T-cell (primary cell): ENCODE measurements at places on chromosomes 16 and 17.
A peak's percentile ranks its signal among the peaks of the same experiment; 100 is the strongest.

GRCh38 chr16:62638324-62638911 lies 602.2 kb upstream of the CDH8 start:
- H3K4me3 ChIP-seq: no peak overlapping the region
- no peak for DNase-seq
- H3K4me1 ChIP-seq: no peaks in the 10 kb centered on the region

DNA sequence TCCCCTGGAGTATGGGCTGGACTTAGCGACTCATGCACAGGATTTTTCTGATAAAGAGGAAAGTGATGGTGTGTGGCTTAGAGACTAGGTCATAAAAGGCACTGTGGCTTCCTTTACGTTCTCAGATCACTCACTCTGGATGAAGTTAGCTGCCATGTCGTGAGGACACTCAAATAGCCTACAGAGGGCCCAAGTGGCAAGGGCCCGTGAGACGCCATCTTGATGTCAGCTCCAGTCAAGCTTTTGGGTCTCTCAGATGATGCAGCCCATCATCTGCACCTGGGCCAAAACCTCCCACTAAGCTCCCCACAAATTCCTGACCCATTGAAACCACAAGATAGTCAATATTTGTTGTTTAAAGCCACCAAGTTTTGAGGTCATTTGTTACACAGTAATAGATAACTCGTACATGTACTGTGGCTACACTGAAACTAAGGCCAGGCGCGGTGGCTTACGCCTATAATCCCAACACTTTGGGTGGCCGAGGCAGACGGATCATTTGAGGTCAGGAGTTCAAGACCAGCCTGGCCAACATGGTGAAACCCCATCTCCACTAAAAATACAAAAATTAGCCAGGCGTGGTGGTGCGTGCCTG lies 14.7 kb downstream of the ST6GALNAC2 start:
- H3K27ac ChIP-seq: no peak overlapping the region
- DNase-seq: no peak
- no peak overlapping the region for H3K4me3 ChIP-seq

DNA sequence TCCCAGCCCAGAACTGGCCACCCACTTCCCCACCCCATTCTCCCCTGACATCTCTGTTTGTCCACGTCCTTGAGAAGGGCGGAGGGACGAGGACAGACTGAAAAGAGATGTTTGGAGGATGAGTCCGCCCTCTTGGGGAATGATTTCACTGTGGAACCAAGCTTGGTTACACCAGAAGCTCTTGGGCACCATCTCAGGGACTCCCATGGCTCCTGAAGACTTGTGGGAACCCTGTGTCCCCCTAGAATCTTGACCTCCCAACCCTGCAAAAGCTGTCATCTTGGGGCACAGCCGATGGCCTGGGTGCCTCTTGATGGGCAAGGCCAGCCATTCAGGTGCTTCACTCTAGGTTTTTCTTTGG lies 25.9 kb upstream of the LITAF start:
- no peak for DNase-seq
- no peaks in the 10 kb centered on the region for H3K36me3 ChIP-seq
- no peak overlapping the region for H3K4me3 ChIP-seq
- H3K27me3 ChIP-seq: no peaks in the 10 kb centered on the region
- H3K27ac ChIP-seq: no peak overlapping the region

- DNase-seq: no peak
- no peaks in the 10 kb centered on the region for H3K4me1 ChIP-seq
- H3K4me3 ChIP-seq: no peak overlapping the region
- H3K36me3 ChIP-seq: no peaks in the 10 kb centered on the region
- no peak overlapping the region for H3K27ac ChIP-seq
- H3K27me3 ChIP-seq: no peaks in the 10 kb centered on the region
Observed at GRCh38 chr16:71630808-71631207, 4.8 kb downstream of the MARVELD3 start.

DNA sequence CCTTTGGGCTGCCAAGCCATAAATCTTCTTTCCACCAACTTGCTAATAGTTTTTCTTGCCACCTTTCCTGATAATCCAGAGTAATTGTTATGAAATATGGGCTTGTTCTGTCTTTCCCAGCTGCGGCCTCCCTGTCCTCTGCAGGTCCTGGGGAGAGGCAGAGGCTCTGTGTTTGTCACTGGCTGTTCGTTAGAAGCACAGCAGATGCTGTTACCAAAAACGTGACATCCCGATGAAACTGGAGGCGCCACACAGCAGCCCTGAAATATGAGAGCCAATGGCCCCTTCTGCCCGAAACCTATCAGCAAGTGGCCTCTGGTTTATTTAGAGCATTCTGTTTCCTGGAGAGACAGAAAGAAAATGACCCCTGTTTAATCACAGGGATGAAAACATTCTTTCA lies 115.1 kb upstream of the ANKFN1 start:
- H3K27ac ChIP-seq: no peak overlapping the region
- H3K4me3 ChIP-seq: no peak overlapping the region
- no peaks in the 10 kb centered on the region for H3K36me3 ChIP-seq
- no peak for DNase-seq
- no peaks in the 10 kb centered on the region for H3K27me3 ChIP-seq

- H3K4me1 ChIP-seq: no peaks in the 10 kb centered on the region
- DNase-seq: no peak
- peaks cover 4% of the 10 kb centered on the region for H3K27me3 ChIP-seq
- H3K27ac ChIP-seq: no peak overlapping the region
- no peak overlapping the region for H3K4me3 ChIP-seq
Observed at GRCh38 chr17:80024206-80024972, 11.3 kb downstream of the TBC1D16 start.

GRCh38 chr17:57983446-57983845 lies 4.6 kb downstream of the VEZF1 start:
- no peak overlapping the region for H3K4me3 ChIP-seq
- no peak for DNase-seq
- H3K4me1 ChIP-seq: peaks cover 28% of the 10 kb centered on the region
- no peaks in the 10 kb centered on the region for H3K27me3 ChIP-seq
- H3K27ac ChIP-seq: no peak overlapping the region
- H3K36me3 ChIP-seq: peaks cover 5% of the 10 kb centered on the region

DNA sequence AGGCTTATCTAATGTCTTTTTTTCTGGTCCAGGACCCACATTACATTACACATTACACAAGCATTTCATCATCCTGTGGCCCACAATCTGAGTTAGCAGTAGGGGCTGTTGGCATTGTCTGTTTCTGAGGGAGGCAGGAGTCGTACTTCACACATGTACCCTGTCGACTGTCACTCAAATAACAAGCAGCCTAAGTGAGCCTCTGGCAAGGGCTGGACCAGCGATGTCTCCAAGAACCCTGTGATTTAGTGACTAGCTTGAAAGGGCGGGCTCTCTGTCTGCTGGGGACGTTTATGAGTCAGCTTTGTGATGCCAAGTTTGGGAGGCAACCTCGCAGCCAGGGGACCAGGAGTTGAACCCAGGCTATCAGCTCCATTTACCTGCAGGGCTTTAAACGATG lies 251.4 kb downstream of the HS3ST3B1 start:
- no peak for DNase-seq
- H3K36me3 ChIP-seq: no peaks in the 10 kb centered on the region
- H3K27ac ChIP-seq: no peak overlapping the region
- H3K4me1 ChIP-seq: no peaks in the 10 kb centered on the region
- H3K27me3 ChIP-seq: peaks cover 6% of the 10 kb centered on the region

DNA sequence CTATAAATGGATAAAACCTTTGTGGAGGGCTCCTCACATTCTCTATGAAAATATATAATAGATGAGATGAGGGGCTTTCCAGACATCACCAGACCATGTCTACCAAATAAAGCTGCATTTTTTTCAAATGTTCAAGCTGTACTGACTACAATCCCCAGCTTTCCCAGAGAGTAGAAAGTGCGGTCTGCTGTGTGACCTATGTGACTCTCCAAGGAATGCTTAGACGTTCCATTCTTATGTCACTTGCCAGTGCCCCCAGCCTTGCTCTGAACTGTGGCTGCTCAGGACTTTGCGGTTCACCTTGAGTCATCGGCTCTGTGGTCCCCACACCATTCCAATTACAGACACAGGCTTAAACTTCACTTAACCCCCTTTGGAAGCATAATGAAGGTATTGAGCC lies 47.8 kb upstream of the SCNN1B start:
- H3K4me1 ChIP-seq: no peaks in the 10 kb centered on the region
- peaks cover 4% of the 10 kb centered on the region for H3K27me3 ChIP-seq
- no peaks in the 10 kb centered on the region for H3K36me3 ChIP-seq

GRCh38 chr17:69434164-69434579 lies 19.7 kb downstream of the MAP2K6 start:
- no peak overlapping the region for H3K4me3 ChIP-seq
- no peak overlapping the region for H3K27ac ChIP-seq
- H3K36me3 ChIP-seq: no peaks in the 10 kb centered on the region
- H3K27me3 ChIP-seq: no peaks in the 10 kb centered on the region

DNA sequence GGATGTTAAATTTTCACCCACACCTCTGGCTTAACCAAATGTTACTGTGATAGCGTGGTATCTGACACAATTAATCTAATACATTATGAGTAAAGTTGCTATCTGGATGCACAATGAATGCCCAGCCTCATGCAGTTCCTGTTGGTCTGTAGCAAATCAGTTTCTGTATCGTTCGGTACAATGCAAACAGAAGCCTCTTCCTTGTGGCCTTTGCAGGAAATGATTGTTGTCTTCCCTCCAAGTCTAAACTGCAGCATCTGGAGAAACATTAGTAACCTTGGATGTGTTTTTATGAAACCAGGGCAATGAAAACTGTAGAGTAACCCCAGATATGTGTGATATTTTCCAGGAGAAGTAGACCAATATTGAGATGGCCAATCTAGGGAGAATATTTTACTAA lies 46.8 kb downstream of the CYB561 start:
- H3K27ac ChIP-seq: no peak overlapping the region
- H3K4me1 ChIP-seq: no peaks in the 10 kb centered on the region
- no peak overlapping the region for H3K4me3 ChIP-seq
- peaks cover 16% of the 10 kb centered on the region for H3K36me3 ChIP-seq
- no peaks in the 10 kb centered on the region for H3K27me3 ChIP-seq

DNA sequence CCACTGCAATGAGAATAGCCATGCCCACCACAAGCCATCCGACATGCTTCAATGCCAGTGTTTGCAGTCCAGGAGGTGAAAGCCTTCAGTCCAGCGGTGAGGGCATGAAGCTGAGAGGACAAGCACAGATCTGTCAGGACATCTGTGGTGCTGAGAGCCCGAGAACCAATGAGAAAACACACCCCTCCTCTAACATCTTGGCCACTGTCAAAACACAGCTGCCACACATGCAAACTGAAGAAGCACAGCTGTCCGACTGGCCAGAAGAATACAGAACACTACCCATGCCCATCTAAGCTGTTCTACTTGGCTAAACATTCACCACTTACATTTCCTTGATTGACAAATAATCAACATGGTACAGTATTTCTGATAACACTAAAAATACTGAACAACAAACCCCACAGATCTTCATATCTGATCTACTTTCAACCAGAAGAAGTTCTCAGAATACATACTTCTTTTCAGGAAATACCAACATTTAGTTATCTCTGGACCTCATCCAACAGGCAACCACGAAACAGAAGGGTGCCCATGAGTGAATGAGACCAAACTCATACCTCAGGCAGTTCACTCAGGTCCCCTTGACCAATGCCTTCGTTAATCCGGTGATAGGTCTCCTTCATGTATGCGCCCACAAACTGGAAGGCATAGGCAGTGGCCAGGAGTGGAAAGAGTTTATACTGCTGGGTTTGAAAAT lies 10.2 kb upstream of the FBF1 start:
- H3K36me3 ChIP-seq: peaks cover 79% of the 10 kb centered on the region
- H3K4me3 ChIP-seq: no peak overlapping the region
- no peak overlapping the region for H3K27ac ChIP-seq
- no peak for DNase-seq

DNA sequence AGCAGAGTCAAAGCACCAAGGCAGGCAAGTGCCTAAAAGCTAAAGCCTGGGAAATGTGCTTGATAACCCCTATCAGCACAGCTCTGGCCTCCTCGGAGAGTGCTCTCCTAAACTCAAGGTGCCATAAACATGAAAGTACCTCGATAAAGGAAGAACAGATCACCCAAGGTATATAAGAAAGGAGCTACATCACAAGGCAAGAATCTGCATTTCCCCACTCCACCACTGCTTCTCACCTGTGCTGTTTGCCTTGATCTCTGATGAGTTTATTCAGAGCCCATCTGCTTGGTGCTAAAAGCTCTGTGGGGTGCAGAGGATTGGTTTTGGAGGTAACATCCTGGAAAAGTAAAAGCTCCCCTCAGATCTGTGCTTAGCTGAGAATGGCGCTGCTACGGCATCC lies 449.5 kb upstream of the CDH5 start:
- no peak overlapping the region for H3K4me3 ChIP-seq
- no peak for DNase-seq
- no peaks in the 10 kb centered on the region for H3K4me1 ChIP-seq
- H3K36me3 ChIP-seq: no peaks in the 10 kb centered on the region
- H3K27ac ChIP-seq: no peak overlapping the region
- no peaks in the 10 kb centered on the region for H3K27me3 ChIP-seq

DNA sequence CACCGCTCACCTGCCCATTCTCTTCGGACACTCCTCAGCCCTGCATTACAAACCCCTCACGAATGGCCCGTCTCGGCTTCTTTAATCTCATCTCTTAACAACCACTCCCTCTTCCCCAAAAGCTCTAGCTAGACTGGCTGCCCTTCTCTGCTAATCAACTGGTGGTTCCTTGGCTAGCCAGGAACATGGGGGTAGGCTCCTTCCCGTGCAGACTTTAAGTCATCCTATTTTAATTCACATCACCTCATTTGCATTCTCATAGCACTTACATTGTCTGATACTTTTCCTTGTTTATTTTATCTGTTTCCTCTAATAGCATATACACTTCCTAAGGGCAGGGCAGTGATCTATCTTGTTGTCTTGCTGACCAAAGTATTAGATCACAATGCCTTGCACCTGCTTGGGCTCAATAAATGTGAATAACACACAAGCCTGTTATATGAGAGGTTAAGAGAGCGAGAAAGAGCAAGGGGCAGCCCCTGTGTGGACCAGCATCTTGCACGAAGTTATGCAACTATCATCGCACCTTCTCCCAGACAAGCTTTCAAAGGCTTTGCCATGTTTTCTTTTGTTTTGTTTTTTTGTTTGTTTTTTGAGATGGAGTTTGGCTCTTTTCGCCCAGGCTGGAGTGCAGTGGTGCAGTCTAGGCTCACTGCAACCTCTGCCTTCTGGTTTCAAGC lies 9.8 kb downstream of the TP53 start:
- DNase-seq: no peak
- H3K4me1 ChIP-seq: no peaks in the 10 kb centered on the region
- H3K36me3 ChIP-seq: no peaks in the 10 kb centered on the region
- H3K27ac ChIP-seq: no peak overlapping the region
- no peak overlapping the region for H3K4me3 ChIP-seq
- H3K27me3 ChIP-seq: no peaks in the 10 kb centered on the region

DNA sequence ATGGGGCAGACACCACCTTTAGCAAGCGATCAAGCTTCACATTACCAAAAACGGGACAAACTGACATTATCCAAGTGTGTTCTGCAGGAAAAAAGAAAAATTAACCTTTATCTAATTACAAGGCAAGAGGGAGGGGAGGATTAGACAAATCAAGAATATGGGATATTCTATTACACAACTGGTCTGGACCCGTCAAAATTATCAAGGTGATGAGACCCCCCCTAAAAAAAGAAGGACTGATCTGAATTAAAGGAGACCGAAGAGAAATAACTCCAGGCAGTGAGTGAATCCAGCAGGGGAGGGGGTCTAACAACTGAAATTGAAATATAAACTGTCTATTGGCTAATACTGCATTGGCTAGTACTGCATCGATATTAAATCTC lies 424 bp upstream of the NUBP1 start:
- peaks cover 12% of the 10 kb centered on the region for H3K36me3 ChIP-seq
- no peak for DNase-seq
- peaks cover 26% of the 10 kb centered on the region for H3K4me1 ChIP-seq
- H3K4me3 ChIP-seq: peak overlapping the region; percentile 63
- H3K27me3 ChIP-seq: no peaks in the 10 kb centered on the region
